ENCODE measurements at places on chromosomes 3 and 15.

DNA sequence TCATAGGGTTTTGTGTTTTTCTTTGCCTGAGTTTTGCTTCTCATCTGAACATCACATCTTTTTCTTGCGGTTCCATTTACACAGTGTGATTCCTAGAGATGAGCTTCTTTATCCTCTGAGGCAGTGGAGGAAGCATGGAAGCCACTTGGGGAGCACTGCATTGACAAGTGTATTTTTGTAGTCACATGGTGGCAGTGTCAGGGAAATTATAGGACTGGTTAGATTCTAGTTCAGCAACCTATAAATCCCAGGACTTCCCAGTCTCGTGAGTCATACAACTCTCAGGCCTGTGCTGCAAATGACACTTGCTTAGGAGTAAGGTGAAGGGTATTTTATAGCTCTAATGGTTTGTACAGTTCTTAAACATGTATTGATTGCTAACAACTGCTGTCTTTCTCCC, 58.4 kb downstream of the RBM6 start:
- no peak for DNase-seq

DNA sequence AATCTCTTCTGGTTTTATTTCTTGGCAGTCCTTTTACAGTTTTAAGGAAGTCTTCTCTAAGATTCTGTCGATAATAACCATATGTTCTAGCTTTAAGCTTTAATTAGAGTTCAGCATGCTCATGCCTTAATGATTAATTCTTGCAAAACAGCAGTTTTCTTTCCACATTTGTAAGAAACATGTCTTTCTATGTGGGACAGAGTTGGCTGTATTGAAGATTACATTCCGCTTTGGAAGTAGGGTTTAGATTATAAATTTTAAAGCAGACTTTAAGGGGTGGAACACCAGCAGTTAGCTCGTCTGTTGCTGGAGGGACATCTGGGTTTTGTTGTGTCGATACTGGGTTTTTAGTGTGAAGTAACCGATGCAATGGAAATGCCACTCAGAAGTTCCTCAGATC, 35.3 kb downstream of the SQOR start:
- DNase-seq: no peak

DNA sequence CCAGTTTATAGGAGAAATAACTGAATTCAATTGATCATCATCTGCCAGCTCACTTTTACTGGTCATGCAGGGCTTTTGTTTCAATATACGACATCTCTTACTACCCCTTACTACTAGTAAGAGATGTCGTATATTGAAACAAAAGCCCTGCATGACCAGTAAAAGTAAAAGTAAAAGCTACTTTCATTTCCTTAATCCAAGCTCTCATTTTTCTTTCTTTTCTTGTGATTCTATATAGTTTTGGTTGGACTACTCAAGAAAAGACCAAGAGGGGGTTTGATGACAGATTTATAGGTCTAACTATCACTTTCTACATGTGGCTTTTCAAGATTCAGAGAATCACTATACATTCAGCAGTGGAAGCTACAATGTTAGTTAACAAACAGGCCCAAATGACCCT, 1237.3 kb downstream of the ROBO2 start:
- DNase-seq: no peak

DNA sequence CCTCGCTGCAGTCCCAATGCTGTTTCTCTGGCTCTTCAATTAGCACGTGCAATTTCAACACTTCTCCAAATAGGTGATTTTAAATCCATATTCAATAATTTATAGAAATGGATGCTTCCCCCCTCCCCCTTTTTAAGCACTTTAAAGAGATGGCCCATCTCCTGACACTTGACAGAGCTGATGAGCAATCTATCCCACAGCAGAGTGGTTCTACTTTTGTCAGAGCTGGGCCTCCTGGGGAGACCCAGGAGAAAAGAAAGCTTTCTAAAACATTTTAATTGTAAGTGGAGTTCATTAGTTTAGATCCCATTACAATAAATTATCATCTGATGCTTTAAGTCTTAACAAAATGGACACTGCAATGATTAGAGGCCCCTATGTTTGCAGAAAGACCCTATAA, 127.7 kb downstream of the SHQ1 start:
- DNase-seq: peak; percentile 33

DNA sequence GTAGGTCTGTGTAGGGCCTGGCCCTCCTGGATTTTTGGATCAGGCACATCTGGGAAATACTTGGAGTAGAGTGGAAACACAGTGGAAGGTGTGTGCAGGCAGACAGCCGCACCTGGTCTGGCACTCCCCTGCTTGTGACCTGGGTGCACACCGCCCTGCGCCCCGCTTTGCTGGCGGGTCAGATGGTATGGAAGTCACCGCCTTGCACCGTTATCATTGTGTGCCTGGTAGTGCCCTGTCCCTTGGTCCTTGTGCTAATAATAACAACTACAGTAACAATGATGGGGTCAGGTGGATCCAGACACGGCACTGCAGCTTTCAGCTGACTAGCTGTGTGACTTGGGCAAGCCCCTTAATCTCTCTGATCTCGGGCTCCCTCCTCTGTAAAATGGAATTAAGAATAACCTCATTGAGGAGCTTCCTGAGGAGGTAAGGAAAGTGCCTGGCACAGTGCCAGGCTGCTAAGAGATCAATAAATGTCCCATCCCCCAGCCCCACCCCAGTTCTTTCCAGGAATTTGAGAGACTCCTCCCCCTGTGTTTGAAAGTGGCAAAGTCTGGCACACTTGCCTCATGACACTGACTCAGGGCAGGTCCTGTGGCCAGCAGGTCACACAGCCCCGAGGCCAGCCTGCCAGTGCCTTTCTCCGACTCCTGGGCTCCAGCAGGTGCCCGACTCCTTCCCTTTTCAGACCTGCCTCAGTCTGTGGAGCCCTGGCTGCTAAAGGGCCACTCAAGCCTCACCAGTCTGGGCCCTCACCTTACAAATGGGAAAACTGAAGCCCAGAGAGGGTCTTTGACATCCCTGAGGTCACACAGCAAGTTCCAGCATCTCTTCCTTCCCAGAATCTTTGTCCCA, 9.8 kb downstream of the ISG20 start:
- DNase-seq: no peak

GRCh38 chr3:155983834-155984474, 113.5 kb downstream of the GMPS start:
- no peak for DNase-seq

DNA sequence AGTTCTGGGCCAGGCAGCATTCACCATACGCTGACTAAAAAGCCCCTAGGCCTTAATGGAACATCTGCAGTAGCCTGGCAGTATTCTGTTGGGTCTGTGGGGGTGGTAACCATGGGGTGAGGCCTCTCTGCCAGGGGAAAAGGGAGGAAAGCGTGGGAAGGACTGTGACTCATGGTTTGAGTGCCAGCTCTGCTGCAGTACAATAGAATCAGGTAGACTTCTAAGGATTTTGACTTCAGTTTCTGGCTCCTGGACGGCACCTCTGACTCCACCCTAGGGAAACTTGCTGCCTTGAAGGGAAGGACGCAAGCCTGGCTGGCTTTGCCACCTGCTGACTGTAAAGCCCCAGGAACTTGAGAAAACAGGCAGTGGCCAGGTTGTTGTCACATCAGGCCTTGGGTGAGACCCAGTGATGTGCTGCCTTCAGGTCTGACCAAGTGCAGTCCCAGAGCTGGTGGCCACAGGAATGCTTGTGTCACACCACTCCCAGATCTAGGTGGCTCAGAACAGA, 148.6 kb downstream of the SUCNR1 start:
- DNase-seq: no peak

Measured in retina (tissue), 1 donor.